Activated gamma-delta T cell (primary cell): ENCODE measurements at places on chromosomes 4 and X.

GRCh38 chr4:79917246-79917645 is 155.8 kb downstream of the ANTXR2 start:
- DNase-seq = no peak

- no peak for DNase-seq
Observed at GRCh38 chrX:8323356-8323755, 141.3 kb upstream of the VCX3B start.

DNA sequence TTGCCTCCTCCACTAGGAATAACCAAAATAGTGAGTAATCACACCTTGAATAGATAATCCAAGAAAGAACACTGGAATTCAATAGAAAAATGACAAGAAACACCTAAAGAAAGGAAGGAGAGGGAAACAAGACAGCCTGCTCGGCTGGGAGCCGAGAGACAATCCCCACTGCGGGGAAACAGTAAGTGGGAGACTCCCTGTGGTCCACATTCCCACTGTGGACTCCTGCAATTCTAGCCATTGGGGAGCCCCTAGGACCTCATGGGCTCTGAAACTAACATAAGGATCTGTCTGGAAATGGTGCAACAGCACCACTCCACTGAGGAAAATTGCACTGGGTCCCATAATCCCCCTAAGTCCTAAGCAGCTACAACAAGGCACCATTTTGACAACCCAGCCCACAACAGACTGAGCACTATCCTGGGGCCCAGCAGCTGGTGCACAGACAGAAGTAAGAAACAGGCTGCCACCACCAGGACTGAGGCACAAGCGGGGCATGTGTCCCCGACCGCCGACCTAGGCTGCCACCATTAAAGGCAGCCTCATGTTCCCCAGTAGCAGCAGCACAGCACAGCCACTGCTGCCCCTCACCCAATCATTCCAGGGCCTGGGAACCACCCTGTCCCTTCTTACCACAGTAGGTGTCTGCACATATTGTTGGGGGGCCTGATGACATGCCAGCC is 14.2 kb downstream of the LRBA start:
- no peak for DNase-seq

GRCh38 chr4:5979981-5980380 is 38.2 kb downstream of the C4orf50 start:
- DNase-seq = no peak

DNA sequence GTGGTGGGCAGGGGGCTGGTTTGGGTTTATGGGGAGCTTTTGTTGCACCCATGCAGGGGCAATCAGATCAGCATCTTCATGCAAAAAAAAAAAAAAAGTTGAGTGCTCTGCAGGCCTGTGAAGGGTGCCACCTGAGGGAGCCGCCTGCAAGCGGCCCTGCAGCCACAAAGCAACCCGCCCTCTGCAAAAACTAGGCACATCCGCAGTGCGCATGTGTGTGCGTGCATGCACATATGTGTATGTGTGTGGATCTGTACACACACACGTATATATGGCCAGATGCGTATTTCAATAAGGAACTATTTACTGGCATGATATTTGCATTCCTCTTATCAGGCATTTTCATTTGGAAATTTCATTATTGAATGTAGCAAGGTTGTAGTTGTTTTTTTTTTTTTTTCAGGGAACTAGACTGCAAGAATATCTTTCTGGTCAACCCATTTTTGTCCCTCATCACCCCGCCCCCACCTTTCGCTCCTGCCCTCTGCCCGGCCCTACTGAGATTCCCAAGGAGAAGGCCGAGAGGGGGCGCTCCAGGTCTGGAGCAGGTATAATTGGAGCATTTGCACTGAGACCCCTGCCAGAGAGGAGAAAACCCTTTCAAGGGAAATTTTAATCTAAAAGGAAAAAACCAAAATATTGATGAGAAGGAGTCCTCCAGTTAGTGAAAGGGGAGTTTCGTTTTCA is 18.1 kb downstream of the CCNQ start:
- DNase-seq = no peak
